ENCODE measurements at places on chromosomes 7 and 10.

DNA sequence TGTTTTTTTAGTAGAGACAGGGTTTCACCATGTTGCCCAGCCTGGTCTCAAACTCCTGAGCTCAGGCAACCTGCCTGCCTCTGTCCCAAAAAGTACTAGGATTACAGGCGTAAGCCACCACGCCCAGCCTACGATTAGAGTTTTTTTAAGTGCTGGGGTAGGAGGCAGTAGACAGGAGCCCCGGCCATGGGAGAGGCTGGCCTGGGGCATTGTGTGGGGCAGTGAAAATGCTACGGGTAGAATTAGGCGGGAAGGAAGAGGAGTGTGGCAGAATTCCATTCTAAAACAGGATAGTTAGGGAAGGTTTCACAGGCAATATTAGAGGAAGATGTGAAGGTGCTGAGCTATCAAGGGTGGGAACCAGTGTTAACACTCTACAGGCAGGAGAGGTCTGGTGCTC is 31.3 kb upstream of the FXYD4 start:
- DNase-seq = no peak

- DNase-seq = no peak
These were observed 181.6 kb upstream of the MKI67 start for GRCh38 chr10:128307820-128308219.

GRCh38 chr7:137935884-137936508 is 65.9 kb downstream of the CREB3L2 start:
- DNase-seq = no peak

DNA sequence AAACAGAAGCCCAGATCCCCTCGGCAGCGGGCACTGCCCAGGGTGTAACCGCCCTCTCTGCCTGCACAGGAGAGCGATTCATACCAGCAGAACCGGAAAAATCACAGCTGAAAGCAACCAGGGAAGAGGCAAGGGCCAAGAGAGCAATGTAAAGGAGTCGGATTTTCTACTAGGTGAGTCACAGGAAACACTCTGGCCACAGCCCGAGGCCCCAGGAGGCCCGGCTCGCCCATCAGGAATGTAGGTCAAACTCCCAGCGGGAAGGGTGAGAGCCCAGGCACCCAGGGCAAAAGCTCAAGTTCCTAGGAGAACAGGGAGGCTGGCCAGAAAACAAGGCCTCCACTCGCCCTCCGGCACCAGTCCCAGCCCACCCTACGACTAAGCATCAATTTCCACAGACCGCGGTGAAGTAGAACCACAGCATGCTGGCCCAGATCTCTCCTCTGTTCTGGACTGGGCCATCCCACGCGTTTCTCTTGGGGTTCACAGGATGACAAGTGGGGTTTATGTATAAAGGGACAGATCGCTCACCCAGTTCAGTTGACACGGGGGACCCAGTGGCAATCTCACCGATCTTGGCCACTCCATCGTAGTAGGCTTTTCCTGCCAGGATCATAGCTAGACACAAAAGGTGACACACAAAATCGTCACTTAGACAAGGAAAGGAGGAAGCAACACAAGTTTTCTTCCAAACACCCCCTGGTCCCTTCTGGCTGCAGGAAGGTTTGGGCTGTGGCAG is 46.2 kb downstream of the BAIAP2L1 start:
- no peak for DNase-seq

DNA sequence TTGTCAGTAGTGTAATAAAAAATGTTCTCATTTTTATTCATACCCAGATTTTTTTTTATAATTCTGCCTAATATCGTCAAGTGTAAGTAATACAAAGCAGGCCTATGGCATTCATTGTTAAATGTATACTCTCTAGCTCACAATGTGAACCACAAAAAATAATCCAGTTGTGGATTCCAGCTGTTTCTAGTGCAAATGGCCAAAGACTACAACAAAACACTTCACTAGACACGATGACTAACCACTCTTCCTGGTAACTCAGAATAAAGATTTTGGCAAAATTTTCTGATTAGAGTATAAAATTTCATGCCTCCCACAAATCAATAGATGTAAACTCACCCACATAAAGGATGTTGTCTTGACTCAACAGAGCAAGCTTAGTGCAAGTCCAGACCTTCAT is 396.6 kb downstream of the DGKB start:
- no peak for DNase-seq

GRCh38 chr7:50660830-50661175 is 95.6 kb upstream of the DDC start:
- no peak for DNase-seq

DNA sequence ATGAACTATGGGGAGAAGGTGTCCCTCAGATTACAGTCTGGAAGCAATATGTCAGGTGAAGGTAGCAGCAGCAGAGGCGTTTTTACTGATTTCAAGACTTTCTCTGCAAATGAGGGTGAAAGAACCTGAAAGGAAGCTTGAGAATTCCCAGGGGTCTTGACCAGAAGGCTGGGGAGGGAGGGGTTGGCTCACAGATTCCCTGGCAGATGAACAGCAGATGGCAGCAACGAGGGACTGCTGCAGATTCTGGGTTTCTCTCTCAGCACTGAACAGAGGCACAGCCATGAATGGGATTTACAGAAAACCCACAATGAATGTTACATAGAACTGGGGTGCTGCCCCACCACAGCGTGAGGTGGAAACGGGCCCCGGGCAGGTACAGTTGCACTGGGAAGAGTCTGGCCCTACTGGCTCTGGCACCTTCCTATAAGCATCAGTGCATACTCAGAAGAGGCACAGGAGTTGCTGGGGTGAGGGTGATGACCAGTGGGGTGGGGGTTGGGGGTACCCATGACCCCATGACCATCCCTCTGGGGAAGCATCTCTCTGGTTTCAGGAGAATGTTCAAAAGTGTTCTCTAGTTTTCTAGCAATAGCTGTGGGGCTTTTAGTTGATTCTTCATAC is 317.8 kb downstream of the SH2D4B start:
- DNase-seq = peak; percentile 70

DNA sequence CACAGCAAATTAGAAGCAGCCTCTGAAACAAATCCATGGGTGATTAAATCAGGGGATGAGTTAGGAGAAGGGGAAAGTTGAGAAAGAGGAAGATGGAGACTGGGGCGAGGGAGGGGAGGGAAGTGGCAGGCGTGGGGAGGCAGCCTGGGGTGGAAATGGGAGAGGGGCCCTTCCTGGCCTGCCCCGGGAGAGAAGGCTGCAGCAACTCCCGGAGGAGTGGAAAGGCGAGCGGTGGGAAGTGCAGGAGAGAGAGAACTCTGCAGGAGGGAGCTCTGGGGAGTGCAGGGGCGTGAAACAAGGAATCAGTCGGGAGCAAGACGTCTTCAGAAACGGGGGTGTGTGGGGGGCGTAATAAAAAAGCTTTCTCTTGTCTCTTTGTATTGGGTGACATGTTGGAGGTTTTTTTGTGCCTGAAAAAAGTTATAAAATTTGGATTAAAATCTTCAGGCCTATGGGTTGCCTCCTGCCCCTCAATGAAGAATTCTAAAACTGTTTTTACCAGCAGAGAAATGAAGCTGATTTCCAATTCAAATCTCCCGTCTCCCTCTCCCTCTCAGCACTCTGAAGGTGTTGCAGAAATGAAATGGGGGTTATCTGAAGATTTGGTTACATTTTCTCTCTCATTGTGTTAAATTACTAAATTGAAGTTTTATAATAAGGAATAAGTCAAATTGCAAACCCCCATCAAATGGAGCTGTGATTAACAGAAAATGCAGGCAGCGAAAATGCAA is 4.7 kb upstream of the UNCX start:
- peak; percentile 55 for DNase-seq

- no peak for DNase-seq
These were observed 284.3 kb upstream of the KAT6B start for GRCh38 chr10:74542077-74542476.

- no peak for DNase-seq
These were observed 9.7 kb upstream of the TNKS2 start for GRCh38 chr10:91788527-91788926.

GRCh38 chr10:36766940-36767339 is 358.5 kb upstream of the ANKRD30A start:
- DNase-seq = peak; percentile 39

- DNase-seq = no peak
These were observed 4.2 kb upstream of the KCP start for GRCh38 chr7:128914566-128915151.

DNA sequence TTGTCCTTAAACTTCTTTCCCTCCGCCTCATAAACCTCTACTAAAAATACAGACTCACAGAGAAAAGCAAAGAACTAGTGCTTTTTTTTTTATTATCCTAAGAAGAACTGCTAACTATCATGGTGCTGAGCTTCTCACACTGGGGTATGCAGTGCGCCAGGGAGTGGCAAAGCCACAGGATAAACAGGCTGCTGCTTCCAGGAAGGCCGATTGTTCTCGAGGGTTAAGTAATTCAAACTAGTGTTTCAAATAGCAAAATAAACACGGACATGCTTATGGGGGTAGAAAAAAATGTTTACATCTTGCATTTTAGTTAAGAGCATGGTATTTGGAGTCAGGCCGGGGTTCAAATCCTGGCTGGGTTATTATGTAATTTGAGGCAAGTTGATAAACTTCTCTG is 157.0 kb downstream of the TAX1BP1 start:
- DNase-seq = no peak

GRCh38 chr7:135792866-135793265 is 44.3 kb upstream of the FAM180A start:
- DNase-seq = no peak

GRCh38 chr7:43735802-43736603 is 6.7 kb upstream of the COA1 start:
- no peak for DNase-seq

GRCh38 chr10:69272624-69273023 is 5.7 kb upstream of the HK1 start:
- no peak for DNase-seq

DNA sequence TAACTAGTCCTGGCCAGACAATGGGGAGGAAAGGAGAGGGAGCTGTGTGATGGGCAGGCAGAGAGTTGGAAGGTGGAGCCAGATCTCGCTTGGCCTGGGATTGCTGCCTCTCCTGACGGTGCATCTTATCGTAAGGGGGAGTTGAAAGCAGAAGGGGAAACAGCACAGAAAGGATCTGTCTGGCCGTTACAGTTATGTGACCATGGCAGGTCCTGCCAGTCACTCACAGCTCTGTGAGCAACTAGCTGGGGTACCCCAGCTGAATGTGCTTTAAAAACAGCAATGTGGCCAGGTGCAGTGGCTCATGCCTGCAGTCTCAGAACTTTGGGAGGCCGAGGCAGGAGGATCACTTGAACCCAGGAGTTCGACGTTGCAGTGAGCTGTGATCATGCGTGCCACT is 8.1 kb downstream of the BLVRA start:
- DNase-seq = peak; percentile 27

GRCh38 chr7:21617916-21618390 is 75.1 kb downstream of the DNAH11 start:
- no peak for DNase-seq

DNA sequence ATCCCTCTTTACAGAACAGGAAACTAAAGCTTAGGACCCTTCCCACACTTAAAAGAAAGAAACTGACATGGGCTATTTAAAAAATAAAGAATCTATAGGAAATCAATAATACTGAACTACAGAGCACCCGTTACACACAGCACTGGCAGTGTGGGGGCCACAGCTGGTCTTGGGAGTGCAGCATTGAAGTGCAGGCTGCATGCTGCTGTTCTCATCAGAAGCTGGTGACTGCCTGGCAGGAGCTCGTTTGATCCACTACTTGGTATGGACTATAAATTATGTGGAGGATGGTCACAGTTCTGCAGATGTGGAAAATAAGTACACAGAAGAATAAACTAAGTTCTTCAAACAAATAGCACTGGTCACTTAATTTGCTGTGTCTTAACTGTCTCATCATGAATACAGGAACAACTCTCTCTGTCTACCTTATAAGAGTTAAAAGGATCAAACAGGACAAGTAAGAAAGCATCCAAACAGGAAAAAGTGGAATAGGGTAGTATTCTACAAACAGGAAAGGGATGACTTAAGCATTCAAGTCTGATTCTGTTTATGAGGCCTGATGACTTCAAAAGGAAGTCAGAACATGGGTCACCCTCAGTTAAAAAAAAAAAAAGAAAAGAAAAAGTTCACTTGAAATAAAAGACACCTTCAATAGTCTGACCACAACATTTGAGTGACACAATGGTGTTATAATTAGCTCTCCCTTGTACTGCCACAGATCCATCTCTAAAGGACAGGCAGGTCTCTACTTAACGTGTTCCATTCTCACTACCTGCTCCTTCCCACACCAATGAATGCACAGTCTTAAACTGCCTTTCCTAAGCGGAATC is 21.0 kb downstream of the DOCK4 start:
- DNase-seq = no peak

DNA sequence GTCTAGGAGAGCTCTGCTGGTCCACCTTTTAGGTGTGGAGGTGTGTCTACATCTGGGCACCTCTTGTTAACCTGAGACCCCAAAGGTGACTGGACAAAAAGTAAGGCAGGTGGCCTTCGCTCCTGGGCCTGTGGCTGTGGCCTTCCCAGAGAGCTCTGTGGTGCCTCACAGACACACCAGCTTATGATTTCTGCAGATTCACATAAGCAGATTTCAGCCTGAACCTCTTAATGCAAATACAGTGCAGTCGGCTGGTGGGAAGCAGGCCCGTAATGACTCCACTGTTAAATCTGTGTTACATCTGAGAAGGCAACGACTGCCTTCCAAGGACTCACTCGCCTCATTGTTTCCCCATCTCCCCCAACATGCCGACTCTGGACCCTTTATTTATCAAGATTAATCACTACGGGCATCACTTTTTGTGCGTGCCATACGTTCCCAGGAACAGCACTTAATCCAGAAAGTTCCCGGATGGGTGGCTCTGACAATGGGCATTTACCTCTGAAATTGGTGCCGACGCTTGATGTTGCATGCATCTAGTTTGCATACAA is 119.8 kb downstream of the EBF3 start:
- no peak for DNase-seq

- no peak for DNase-seq
These were observed 11.8 kb upstream of the PDCD4 start for GRCh38 chr10:110859973-110860376.

DNA sequence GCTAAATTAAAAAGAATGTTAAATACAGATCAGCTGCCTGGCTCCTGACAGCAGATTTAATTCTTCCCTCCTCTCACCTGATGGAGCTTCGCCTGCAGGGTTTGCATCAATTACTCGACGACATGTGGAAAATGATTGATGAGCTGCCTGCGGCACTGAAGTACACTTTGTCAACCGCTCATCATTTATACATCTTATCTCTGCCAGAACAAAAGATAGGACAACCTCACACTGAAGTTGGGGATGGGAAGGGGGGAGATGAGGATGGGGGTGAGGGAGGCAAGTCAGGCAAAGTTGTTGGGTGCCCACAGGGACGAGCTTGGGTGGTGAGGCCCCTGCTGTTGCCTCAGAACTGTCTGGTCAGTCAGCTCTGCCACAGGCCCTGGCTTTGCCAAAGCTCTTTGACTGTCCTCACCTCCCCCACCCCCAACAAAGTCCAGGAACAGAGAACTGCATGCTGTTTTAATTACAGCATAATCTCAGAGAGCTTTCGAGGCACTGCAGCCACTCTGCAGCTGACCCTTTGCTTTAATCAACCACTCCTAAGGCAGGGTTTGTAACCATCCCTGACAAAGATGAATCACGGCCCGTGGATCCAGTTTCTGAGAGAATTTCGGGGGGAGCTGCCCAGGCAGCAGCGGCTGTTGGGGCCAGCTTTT is 702.3 kb downstream of the LRMDA start:
- DNase-seq = no peak

All from neural progenitor cell (in vitro differentiated cells).